ENCODE measurements at places on chromosomes 2 and 18.

GRCh38 chr2:221042926-221043325, 529.2 kb downstream of the EPHA4 start:
- no peak for DNase-seq

DNA sequence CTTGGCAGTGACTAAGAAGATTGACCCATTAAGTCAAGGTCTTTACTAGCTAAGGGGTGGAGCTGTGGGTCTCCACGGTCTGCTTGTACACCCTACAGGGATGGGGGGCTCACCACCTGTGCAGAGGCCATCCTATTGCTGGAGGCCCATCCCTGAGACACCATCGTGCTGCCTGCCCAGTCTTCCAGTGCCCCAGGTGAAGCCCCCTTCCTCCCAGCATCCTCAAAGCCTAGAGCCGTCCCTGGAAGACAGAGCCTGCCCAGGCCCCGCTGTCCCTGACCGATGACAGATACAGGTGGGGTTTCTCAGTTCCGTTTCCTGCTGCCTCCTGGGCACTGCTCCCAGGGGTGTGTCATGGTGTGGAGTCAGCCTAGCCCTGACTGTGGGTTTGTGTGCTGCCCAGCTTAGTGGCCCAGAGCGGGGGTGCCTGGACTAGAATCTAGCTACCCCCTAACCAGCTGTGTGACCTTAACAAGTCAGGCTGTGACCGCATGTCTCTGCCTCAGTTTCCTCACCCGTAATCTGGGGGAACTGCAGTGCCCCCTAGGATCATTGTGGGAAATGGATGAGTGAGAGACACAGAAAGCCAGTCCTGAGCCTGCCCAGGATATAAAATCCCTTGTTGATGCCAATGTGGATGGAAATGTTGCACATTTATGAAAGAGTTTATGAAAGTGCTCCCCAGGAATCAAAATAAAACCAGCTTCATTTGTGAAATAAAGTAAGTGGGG, 2.0 kb downstream of the OTOS start:
- DNase-seq: no peak

DNA sequence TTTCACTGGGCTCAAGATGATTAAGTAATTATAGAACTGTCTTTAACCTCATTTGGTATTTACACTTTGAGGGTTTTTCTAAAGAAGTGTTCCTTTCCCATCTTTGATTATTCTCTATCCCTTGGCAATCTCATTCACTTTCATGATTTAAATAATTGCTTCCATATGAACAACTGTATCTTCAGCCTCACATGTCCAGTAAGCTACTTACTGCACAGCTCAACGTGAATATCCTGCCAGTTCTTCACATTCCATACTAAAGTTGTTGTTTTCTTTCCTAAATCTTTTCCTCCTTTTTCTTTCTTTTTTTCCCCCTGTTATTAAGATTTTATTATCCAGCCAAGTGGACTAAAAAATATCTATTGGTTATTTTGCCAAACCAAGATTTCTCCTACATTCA, 37.7 kb downstream of the ZC3H15 start:
- no peak for DNase-seq

DNA sequence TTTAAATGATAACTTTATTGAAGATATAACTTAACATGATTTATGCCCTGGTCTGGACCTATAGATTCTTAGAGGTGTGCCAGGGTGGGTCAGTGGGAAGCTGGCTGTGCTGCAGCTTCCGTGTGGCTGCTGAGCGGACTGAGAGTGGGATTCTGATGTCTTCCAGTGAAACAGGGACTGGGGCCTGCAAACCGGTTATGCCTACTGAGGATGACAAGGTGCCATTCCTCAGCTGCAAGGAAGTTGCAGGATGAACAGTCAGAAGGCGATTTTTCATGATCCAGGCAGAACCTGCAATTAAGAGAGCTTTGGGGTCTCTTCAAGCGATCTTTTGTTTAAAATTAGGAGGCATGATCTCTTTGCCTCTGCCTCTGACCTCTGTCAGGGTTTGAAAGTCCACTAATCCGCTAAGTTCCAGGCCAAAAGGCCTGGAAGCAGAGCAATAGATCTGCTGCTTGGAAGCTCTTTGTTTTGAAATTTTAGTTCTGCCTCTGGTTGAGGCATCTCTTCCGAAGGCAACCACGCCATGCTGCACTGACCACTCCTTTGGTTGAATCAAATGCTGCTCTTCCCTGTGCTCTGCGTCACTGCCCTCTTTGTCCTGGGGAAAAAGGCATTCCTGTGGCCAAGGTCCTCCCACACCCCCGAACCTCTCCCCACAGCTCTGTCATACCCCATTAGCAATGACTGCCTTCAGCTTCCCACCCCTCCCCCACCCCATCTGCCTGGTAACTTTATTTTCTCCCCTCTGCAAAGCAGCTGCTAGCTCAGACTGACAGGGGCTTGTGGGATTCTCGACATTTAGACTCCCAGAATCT, 2.0 kb downstream of the TMEM169 start:
- DNase-seq: no peak

GRCh38 chr2:151654085-151654484, 80.2 kb downstream of the NEB start:
- no peak for DNase-seq

- DNase-seq: no peak
Measured at GRCh38 chr18:32378705-32379104, 92.0 kb downstream of the GAREM1 start.

GRCh38 chr2:233223059-233223894, 28.2 kb upstream of the ATG16L1 start:
- DNase-seq: no peak

- no peak for DNase-seq
Measured at GRCh38 chr2:191126386-191127085, 24.3 kb downstream of the STAT4 start.

GRCh38 chr2:38650717-38651116, 15.2 kb upstream of the GALM start:
- DNase-seq: no peak

GRCh38 chr2:27451095-27451494, 8.9 kb downstream of the KRTCAP3 start:
- DNase-seq: no peak

- no peak for DNase-seq
Measured at GRCh38 chr2:192087398-192087958, 107.3 kb downstream of the TMEFF2 start.
